ENCODE measurements at places on chromosomes 5 and 9. TPM values are rescaled to one million over a fixed set of nuclear protein-coding genes. Genes with fewer than 3 reads are reported as not detected.

DNA sequence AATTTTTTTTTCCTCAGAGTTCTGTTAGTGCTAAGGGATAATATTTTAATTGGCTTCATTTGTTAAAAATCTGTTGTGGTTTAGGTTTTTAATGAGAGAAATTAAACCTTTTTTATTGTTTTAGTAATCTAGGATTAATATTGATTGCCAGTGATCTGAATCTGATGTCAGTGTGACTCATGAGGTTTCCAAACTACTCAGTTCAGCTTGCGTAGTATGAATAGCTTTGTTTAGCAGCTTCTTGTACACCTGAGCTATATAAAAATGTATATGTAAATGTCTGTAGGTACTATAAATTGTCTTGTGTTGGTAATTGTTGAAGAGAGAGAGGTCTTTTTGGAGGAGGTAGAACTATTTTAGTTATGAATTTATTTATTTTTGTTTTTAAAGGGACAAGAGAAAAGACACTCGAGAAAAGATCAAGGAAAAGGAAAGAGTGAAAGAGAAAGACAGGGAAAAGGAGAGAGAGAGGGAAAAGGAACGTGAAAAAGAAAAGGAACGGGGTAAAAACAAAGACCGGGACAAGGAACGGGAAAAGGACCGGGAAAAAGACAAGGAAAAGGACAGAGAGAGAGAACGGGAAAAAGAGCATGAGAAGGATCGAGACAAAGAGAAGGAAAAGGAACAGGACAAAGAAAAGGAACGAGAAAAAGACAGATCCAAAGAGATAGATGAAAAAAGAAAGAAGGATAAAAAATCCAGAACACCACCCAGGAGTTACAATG is 26.3 kb downstream of the SREK1 start:
- no peak for DNase-seq

DNA sequence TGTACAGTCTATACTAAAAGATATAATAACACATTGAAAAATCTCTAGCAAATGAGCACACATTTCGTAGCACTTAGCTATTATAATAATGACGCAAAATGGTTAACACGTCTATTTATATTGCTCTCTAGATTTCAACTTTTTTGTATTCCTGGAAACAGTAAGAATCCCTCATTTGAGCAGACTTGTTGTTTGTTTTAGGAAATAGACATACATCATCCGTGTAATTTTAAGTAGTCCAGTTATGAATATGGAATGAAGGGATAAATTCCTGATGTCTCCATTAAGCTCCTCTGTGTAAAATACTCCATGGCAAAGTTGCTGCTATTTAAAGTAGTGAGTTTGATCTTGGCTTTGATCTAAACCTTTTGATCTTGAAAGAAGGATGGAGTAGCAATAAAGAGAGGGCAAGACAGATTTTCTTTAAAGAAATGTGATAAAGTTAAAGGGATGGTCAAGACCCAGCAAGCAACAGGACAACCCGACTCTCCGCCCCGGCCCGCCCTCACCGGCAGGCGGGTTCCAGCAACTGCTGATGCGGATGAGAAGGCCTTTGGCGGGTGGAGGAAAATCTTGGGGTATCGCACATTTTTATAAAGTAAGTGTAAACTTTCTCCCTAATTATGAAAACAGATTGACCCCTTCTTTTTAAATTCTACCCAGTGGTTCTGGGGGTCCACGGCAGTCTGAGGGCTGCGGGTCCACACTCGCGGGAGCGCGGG is 277.4 kb downstream of the AOPEP start:
- DNase-seq, result peak; percentile 55

DNA sequence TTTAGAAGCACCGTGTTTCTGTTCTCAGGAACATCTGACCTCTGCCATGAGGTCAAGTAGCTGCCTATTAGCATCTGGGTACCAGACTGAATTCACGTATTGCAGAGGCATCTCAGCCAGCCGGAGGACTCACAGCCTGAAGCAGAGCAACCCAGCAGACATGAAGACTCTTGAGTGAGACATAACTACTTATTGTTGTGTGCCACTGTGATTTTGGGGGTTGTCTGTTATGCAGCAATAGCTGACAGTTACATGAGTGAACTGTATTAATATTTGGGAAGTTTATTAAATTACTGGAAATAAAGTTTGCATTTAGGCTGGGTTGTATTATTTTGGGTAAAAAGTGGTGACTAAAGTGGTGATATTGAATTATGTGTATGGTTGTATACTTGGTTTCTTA is 1.3 kb upstream of the ACOT12 start:
- DNase-seq, result no peak

ELL2 gene
- total RNA-seq, result 23.9 TPM

Data from WTC11 (cell line).